Upper lobe of right lung (tissue), 1 donor: ENCODE measurements at places on chromosomes 3 and 15. TPM values are rescaled to one million over a fixed set of nuclear protein-coding genes. Genes with fewer than 3 reads are reported as not detected.
A peak's percentile ranks its signal among the peaks of the same experiment; 100 is the strongest.

DNA sequence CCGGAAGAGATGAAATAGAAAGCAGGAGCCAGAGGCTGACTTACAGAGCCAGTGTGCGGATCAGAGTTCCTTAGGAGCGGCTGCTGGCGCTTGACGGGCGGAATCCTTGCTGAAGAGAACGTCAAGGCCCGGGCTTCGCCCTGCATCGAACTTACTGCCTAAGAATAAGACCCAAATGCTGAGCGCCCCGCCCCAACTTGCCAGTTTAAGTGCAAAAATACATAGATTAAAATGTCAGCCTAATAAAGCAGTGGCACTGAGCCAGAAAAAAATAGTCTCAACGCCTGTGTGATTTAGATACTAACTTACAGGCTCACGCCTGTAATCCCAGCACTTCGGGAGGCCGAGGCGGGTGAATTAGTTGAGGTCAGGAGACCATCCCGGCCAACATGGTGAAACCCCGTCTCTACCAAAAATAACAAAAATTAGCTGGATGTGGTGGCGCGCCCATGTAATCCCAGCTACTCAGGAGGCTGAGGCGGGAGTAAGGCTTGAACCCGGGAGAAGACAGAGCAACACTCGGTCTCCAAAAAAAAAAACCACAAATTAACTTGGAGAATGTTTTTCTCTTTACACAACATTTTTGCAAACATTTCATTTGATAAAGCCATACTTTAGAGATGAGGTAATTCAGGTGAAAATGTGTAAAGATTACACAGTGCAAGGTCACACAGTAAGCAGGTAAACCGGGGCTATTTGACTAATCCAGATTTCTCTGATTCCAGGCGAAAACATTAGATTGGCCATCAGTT is 1.2 kb upstream of the UBP1 start:
- DNase-seq = peak; percentile 82
- H3K27ac ChIP-seq = peak overlapping the region; percentile 97
- no peaks in the 10 kb centered on the region for H3K27me3 ChIP-seq
- no peaks in the 10 kb centered on the region for H3K36me3 ChIP-seq

DNA sequence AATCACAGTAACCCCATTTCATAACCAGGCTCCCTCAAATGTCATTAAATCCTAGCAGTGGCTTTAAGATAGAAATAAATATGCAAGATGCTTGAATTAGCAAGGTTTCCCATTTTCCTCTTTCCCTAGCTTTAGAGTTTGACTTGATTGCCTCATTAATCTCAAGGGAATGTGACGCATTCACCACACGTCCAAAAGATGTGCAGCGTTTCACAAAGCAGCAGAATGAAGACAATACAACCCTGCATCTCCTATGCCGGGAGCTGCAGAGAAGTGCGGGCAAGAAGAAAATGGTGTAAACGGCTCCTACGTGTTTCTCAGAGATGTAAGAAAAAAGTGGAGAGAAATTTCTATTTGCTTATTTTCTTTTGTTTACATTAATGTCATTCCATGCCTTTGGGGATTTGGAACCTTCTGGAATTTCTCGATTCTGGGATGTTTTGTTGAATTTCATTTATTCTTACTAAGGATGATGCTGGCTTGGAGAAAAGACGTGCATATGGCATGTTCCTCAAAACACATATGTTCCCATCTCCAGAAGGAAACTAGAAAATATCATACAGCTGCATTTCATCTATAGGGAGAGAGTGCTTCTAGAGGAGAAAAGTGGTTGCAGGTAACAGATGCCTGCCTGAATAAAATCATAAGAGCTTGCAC is 27.8 kb upstream of the FRMD4B start:
- H3K27ac ChIP-seq = no peak overlapping the region
- no peaks in the 10 kb centered on the region for H3K27me3 ChIP-seq
- H3K4me1 ChIP-seq = peaks cover 15% of the 10 kb centered on the region

DNA sequence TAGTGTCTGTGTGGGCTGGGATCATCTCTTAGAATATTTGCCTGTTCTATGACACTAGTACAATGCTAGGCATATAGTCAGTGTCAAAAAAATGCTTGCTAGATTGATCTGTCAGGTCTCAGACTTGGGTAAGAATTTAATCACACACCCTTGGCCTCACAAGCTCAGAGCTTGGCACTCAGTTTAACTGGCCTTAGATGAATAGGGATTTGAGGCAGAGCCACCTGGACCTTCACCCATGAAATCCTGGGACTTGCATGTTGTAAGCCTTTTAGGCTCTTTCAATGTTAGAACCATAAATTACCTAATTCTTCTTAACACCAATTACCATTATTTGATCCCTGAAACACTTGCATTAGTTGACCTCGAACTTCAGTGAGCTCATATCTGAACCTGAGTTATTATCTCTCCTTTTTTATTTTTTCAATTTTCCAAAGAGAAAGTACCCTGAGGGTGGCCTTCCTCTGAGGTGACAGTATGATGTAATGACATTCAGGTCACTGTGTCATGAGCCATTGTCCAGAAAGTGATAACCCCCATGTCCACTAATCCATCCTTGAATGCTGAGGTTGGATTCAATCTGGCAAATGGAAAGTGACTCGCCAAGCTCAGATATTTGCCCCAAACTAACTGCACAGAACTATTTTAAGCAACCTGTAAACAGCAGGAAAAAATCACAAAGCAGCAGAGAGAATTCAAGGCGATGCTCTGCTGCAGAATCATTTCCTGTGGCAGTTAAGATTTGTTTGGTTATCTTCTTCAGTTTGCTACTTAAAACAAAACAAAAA is 615.2 kb upstream of the NR2F2 start:
- H3K27ac ChIP-seq = no peak overlapping the region
- no peak overlapping the region for H3K4me3 ChIP-seq
- DNase-seq = no peak
- H3K27me3 ChIP-seq = no peaks in the 10 kb centered on the region

GRCh38 chr3:194140520-194141414 is 4.8 kb downstream of the HES1 start:
- peak overlapping the region; percentile 91 for H3K27ac ChIP-seq
- H3K4me1 ChIP-seq = peaks cover 51% of the 10 kb centered on the region

The REC114 gene
- not detected for total RNA-seq

GRCh38 chr15:90035095-90035839 is 34.1 kb downstream of the ZNF710 start:
- DNase-seq = peak; percentile 88
- H3K27me3 ChIP-seq = no peaks in the 10 kb centered on the region
- no peaks in the 10 kb centered on the region for H3K36me3 ChIP-seq
- H3K4me1 ChIP-seq = peaks cover 77% of the 10 kb centered on the region
- H3K27ac ChIP-seq = peak overlapping the region; percentile 92

- H3K27me3 ChIP-seq = peaks cover 36% of the 10 kb centered on the region
- no peaks in the 10 kb centered on the region for H3K4me1 ChIP-seq
- no peaks in the 10 kb centered on the region for H3K36me3 ChIP-seq
- no peak overlapping the region for H3K4me3 ChIP-seq
These were observed 135.0 kb upstream of the PRR20G start for GRCh38 chr3:127422663-127423375.

DNA sequence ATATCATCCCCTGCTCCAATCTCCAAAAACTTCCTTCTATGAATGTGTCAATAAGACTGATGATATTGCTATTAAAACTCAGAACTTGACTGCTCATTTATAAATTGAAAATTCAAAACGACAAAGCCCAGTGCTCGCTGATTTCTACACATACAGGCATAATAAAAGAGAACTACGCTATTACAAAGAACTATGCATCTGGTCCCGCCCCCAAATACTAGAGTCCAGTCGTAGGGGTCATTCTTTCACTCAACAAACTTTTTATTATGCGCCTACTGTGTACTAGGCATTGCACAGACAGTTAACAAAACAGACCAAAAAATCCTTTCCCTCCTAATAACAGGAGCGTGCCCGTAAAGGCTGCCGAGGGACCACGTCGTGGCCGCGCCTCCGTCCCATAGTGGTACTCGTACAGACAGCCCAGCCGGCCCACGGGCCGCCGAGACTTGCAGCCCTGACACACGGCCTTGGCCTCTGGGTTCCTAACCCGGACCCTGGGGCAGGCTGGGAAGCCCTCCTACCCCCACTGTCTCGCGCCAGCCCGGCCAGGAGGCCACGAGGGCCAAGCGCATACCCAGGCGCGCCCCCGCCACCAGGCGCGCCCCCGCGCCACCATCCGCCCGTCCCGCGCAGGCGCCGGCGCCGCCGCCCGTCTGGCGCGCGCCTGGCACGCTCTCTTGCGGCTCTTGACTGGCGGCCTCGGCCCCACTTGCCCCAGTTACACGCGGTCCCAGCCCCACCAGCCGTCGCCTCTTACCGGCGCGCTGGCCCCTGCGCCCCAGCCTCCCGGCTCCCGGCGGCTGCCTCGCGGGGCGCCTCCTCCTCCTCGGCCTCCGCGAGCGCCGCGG is 757 bp downstream of the AVEN start:
- DNase-seq = peak; percentile 91

The PARP15 gene
- 9.7 TPM for total RNA-seq

The ARNT2 gene
- total RNA-seq = 12.9 TPM

The OSTN gene
- not detected for total RNA-seq

DNA sequence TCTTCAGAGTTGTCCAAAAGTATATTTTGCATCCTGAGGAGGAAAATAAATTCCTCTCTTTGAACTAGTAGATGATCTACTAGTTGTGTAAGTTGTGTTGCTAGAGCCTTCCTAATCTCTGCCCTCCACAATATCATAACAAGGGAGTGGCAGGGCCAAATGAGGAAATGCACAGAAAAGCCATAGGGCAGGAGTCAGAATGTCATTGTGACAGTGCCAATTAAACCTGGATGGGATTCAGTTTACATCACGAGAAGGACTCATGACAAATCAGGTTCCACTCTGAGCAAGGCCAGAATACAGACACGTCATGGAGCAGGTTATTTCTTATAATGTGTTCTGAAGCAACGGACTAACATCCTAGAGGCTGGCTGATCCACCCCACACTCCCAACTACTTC is 483.2 kb downstream of the CNTN6 start:
- no peak for DNase-seq
- H3K27me3 ChIP-seq = no peaks in the 10 kb centered on the region
- no peak overlapping the region for H3K27ac ChIP-seq
- H3K4me1 ChIP-seq = no peaks in the 10 kb centered on the region
- H3K36me3 ChIP-seq = no peaks in the 10 kb centered on the region

DNA sequence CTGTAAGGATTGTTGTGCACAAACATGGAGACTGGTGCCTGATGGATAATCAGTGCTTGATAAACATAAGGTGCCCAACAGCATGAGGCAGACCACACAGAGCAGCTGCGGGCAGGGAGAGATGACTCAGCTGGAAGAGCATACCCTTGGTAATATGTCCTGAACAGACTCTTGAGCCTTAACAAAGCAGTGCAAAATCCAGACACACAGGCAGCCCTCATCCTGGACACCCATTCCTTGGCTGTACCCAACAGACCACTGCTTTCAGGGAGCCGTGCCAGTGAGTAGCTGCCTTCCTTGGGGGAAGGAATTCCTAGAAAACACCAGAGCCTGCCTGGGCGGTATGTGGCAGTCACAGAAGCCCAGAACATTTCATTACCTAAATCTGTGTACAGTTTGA is 156.2 kb downstream of the CLSTN2 start:
- H3K4me1 ChIP-seq = no peaks in the 10 kb centered on the region
- no peak for DNase-seq
- H3K27me3 ChIP-seq = no peaks in the 10 kb centered on the region
- no peak overlapping the region for H3K27ac ChIP-seq
- H3K4me3 ChIP-seq = no peak overlapping the region

- H3K27me3 ChIP-seq = no peaks in the 10 kb centered on the region
- peaks cover 23% of the 10 kb centered on the region for H3K4me1 ChIP-seq
- peaks cover 17% of the 10 kb centered on the region for H3K36me3 ChIP-seq
- no peak overlapping the region for H3K27ac ChIP-seq
- DNase-seq = peak; percentile 35
- no peak overlapping the region for H3K4me3 ChIP-seq
These were observed 37.6 kb downstream of the ABTB1 start for GRCh38 chr3:127710155-127710941.

DNA sequence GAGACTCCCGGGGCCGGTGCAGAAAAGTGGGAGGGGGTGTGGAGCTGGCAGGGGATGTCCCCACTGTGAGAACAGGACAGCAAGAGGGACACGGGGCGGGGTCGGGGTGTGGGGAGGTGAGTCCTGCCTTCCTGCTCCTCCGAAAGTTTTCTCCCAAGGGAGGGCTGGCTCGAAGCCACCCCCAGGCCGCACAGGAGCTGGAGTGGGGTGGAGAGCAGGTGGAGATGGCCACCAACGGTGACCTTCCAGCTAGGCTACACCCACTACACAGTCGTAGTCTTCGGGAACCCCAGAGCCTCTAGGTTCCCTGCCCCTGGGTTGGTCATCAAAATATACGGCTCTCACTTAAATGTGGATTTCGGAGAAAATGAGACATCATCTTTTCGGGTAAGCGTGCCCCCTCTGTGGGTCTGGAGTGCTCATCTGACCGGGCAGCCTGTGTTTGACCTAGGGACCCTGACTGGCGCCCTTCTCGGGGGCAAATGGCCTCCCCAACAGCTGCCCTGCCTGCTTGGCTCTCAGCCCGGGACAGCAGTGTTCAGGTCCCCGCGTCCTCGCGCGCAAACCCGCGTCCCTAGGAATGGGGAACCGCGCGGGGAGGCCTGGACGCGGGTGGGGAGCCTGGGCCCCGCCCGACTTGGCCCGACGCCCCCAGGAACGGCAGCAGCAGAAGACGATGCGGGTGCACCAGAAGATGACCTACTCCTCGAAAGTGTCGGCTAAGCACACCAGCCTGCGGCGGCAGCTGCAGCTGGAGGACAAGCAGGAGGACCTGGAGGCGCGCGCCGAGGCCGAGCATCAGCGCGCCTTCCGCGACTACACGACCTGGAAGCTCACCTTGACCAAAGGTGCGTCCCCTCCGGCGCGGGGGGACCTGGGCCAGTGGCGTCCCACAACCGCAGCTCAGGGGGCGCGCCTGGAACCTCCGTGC is 21.2 kb downstream of the CFAP100 start:
- no peaks in the 10 kb centered on the region for H3K36me3 ChIP-seq
- no peaks in the 10 kb centered on the region for H3K4me1 ChIP-seq
- H3K27ac ChIP-seq = no peak overlapping the region
- peaks cover 50% of the 10 kb centered on the region for H3K27me3 ChIP-seq
- peak; percentile 58 for DNase-seq

The SAXO2 gene
- total RNA-seq = 1.7 TPM
